ENCODE measurements at places on chromosomes 4 and X. TPM values are rescaled to one million over a fixed set of nuclear protein-coding genes. Genes with fewer than 3 reads are reported as not detected.

GRCh38 chr4:62627141-62627540, 1427.0 kb downstream of the ADGRL3 start:
- no peak for DNase-seq

The SCD5 gene
- 17.2 TPM for total RNA-seq

DNA sequence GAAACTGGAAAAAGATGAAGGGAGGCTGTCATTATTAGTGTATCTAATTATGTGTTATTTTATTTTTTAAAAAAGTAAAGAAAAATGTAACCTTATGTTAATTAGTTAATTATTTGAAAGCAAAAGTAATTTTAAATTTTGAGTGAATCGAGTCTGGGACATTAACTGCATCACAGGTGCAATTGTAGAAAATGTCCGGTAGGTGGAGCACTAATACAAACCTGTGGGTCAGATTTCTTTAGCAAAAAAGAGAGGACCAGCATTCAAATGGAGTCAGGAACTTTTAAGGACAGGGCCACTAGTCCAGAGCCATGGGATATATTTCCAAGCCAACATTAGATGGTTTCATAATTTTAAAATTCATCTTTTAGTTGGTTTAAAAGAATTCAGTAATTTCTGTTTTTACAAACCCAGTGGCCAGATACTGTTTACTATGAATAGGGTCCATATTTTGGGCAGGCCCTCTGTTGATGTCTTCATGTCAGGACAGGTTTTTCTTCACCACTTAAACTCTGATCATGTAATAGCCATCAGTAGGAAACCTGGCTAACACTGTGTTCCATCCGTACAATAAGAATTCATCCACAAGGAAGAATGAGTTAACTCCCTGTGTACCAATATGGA, 27.2 kb downstream of the BST1 start:
- DNase-seq, result no peak

DNA sequence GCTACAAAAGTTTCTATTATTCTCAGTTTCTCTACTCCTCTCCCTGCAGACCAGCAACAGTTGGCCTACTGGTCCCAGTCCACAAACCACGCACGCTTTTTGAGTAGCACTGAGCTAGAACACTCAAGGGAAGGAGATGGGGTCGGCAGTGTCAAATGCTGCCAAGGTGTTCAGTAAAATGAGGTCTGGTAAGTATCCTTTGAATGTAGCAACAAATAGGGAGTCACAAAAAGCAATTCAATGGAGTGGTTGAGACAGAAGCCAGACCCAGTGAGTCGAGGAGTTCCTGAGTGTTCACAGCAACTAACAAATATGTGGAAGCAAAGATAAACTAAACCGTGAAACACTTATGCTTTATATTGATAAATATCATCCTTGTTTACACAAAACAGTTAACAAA, 355.7 kb downstream of the MID1IP1 start:
- no peak for DNase-seq

DNA sequence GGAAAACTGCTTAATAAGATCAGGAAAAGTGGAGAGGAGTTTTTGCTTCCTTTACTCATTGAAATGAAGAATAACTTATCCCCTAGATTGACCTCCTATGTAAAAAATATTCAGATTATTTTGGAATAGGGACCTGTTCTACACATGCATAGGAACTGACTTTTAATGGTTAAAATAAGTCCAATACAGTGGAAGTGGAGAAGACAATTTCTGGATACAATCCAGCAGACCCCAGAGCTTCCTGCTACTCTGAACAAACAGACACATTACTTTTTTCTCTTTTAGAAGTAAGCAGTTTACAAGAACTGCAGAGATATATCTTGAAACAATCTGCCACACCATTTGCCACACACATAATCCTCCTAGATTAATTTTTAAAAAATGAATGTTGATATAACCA, 129.7 kb downstream of the PPA2 start:
- DNase-seq, result no peak

- DNase-seq, result no peak
Measured at GRCh38 chrX:124362761-124363160, 16.4 kb downstream of the SH2D1A start.

DNA sequence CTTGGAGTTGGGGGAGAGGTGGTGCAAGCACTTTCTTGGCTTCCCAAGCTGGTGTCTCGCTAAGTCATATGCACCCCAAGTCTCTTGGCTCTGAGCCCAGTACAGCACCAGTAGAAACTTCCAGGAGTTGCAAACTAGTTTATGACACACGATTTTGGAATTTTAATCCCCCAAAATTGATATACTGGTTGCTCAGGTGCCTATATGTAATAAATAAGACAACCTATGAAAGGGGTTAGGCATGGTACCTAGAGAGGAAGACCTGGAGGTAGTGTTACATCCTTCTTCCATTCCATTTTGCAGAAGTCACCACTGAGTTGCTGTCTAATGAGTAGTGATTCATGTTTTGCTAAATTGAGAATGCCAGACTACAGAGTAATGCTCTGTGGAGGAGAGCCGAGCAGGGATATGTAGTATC, 4.3 kb upstream of the SLC4A4 start:
- no peak for DNase-seq

- DNase-seq, result no peak
Measured at GRCh38 chrX:25025615-25026014, 9.8 kb upstream of the ARX start.

All from SJSA1 (cell line).